ENCODE measurements at places on chromosomes 12 and 14.
A peak's percentile ranks its signal among the peaks of the same experiment; 100 is the strongest.

GRCh38 chr12:47078733-47079467 lies 521 bp upstream of the PCED1B start:
- DNase-seq = no peak

DNA sequence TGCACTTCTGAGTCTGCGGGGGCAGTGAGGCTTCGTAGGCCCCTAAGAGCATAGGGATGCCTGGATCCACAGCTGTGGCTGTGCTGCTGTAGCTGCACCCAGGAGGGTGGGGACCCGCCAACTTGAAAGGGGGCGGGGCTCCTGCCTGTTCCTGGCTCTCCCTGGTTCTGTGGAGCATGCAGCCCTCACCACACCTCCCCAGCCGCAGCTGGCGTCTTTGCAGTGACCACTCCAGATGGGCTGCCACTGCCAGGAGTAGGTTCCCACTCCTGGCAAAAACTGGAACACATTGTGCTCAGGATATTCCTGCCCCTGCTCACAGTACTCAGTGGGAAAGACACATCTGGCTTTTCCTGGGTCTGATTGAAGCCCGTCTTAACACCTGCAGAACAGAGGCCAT lies 35.8 kb downstream of the TIMELESS start:
- no peak for DNase-seq

DNA sequence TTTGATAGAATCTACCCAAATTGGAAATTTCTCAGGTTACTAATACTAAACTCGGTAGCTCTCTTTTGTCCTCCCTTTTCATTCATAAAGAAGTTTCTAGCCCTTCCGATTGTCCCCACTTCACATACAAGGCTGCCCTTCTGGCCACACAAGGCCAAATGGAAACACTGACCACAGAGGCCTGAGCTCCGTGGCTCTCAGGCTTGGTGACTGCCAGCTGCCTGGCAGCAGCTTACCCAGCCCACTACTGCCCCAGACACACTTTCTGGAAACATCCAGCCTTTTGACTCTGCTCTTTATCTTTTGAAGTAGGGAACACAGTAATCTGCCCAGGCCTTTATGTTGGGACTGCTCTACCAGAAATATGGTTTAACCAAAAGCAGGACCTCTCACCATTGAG lies 167.2 kb downstream of the GCH1 start:
- no peak for DNase-seq

DNA sequence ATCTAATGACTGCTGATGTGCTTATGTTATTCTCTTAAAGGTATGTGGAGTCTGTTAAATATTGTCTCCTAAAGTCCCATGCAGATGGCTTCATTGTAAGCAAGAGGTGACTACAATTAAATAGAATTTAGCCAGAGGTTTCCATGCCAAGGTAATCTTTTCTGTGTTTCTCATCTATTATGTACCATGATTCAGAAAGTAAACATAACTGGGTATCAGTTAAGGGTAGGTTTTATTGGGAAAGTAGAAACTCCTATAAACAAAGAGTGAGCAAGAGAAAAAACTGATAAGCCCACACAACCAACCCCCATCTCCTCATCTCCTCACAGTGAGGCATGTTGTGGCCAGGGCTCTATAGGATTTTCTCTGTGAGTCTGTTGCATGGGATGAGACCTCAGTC lies 611.7 kb downstream of the SNAPC1 start:
- DNase-seq = no peak

GRCh38 chr12:15600223-15600935 lies 188.8 kb downstream of the EPS8 start:
- no peak for DNase-seq

GRCh38 chr12:131287015-131287937 lies 333.6 kb downstream of the ADGRD1 start:
- DNase-seq = no peak

GRCh38 chr12:79409562-79409961 lies 281.2 kb downstream of the PAWR start:
- DNase-seq = peak; percentile 97

DNA sequence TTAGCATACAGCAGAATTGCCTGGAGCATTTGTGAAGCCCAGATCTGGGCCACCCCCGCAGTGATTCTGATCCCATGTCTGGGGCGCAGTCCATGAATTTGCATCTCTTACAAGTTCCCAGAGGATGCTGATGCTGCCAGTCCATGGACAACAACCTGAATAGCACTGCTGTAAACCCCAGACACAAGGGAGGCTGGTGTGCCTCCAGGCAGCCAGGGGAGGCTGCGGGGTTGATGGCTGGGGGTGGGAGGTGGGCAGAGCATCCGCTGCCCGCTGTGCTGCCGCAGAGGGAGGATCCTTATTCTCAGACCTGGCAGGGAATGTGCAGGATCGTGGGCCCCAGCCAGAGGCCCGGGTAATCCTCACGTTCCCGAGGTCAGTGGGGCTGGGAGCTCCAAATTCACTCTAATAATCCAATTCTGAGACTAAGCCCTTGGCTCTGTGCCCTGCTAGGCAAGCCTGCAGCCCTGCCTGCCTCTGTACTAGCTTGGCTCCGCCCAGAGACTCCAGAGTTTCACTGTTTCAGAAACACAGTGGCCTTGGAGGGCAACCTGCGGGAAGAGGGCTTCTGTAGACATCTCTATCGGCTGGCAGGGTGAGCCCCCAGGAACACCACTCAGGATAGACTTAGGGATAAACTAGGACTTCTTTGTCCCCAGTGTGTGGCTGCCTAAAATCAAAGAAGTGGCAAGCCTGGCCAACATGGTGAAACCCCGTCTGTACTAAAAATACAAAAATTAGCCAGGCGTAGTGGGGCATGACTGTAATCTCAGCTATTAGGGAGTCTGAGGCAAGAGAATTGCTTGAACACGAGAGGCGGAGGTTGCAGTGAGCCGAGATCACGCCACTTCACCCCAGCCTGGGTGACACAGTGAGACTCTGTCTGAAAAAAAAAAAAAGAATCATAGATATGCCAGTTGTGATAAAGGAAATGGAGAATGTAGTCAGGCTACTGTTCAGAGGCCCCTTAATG lies 17.8 kb upstream of the MLEC start:
- no peak for DNase-seq

DNA sequence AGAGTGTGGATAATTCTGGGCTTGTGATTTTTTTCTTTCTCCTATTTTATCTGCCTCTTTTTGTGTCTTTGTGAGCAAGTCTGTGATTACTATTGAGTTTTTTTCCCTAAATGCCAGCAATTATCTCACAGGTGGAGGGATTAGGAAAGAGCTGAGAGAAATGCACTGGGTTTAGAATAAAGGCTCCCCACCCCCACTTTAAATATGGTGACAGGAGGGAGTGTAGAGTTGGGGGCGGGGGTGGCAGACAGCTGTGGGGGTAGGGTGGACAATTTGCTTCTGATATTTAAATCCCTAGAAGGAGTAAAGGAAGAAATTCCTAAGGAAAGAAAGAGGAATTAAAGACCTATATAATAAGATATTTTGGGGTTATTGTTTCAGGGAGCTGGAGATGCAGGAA lies 145.9 kb downstream of the NRXN3 start:
- no peak for DNase-seq

- DNase-seq = no peak
These were observed 38.8 kb upstream of the ATP23 start for GRCh38 chr12:57902478-57902969.

DNA sequence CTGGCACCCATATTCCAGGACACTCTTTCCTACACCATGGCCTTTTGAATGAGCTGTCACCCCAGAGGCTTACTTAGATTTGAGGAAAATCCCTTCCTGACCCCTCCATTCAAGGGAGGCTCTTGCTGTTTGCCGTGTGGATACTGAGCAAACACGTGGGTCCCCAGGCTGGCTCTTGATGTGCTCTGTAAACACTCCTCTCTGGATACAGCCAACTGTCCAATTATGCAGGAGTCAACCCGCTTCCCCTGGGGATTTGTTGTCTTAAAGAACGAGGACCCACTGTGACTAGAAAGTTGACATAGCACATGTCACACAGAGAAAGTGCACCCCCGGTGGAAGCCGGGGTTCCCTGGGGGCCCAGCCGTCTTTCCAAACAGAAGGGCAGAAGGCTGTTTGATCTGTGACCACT lies 75.8 kb upstream of the CEP83 start:
- no peak for DNase-seq

GRCh38 chr12:63821781-63822251 lies 22.7 kb upstream of the SRGAP1 start:
- DNase-seq = peak; percentile 55

GRCh38 chr12:121883315-121883660 lies 5.3 kb upstream of the PSMD9 start:
- no peak for DNase-seq

GRCh38 chr12:44217146-44217883 lies 381.4 kb downstream of the TMEM117 start:
- no peak for DNase-seq

DNA sequence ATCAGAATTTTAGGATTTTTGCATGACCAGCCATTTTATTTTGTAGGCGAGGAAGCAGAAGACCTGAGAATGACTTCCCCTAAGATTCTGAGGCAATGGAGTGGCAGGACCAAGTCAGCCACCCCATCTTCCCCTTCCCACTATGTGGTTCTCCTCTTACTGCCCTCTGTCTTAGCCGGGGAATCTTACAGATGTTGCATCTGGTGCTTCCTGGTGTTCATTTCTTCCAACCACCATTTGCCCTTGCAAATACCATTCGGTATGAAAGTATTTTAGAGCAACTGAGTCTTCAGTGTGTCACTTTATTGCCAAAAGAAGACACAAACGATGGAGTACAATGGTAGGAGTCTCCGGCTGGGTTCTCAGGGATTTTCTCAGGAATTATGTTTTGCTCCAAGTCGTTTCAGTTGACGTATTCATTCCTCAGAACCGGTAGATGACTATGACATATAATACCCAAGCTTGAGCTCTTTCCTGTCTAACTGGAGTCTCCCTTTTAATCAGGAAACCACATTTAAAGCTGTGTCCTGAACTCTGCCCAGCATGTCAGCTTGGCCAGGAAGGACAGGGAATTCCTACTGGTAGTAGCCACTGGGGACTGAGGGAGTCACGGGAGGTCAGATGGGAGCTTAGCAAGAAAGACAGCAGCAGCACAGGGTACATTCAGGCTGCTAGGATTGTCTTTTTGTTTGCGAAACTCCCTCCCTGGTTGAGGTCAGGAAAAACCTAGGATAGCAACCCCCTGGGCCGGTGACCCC lies 87.0 kb downstream of the SAMD4A start:
- peak; percentile 72 for DNase-seq

GRCh38 chr14:24216345-24216699 lies 456 bp upstream of the MDP1 start:
- DNase-seq = no peak

DNA sequence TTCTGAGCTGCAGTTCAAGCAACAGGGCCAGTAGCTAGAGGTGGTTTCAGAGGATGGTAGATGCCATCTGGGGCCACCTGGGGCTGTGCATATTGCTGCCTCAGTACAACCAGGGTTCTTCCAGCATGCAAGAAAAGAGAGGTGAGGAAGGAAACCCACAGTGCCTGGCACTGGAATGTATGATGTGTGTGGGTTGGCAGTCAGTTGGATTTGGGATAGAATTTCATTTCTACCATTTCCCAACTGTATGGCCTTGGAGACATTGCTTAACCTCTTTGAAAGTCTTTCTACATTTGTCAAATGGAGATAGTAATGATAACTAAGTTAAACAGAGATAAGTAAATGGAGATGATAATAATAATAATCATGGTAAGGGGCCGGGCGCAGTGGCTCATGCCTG lies 10.2 kb upstream of the LRRC10 start:
- no peak for DNase-seq

GRCh38 chr14:99436247-99437180 lies 44.1 kb downstream of the SETD3 start:
- no peak for DNase-seq

DNA sequence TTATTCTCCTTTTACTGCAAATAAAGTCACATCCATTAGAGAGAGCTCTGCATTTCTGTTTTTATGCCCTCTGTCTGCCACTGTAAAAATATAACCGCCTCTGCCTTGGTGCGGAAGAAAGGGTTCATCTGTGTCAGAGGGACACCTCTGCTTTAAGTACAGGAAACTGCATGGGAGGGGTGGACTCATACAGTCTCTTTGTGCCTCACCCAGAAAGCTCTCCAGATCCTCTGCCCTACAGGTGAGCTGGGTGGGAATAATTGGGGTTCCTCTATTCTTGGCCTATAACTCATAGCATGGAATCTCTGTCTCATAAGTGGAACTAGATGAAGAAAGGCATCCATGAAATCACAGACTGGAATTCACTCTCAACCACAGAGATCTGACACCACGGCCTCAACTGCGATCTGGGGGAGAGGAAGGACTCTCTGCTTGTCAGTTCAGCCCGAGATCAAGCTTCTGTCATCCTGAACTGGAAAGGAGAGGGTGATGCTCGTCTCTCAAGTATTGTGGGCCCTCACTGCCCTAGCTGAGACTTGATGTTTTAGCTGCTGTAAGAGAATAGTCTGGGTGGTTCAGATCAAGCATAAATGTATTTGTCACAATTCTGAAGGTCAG lies 702.3 kb downstream of the TMEM121 start:
- no peak for DNase-seq

GRCh38 chr14:33993246-33993645 lies 42.4 kb upstream of the EGLN3 start:
- DNase-seq = peak; percentile 17

DNA sequence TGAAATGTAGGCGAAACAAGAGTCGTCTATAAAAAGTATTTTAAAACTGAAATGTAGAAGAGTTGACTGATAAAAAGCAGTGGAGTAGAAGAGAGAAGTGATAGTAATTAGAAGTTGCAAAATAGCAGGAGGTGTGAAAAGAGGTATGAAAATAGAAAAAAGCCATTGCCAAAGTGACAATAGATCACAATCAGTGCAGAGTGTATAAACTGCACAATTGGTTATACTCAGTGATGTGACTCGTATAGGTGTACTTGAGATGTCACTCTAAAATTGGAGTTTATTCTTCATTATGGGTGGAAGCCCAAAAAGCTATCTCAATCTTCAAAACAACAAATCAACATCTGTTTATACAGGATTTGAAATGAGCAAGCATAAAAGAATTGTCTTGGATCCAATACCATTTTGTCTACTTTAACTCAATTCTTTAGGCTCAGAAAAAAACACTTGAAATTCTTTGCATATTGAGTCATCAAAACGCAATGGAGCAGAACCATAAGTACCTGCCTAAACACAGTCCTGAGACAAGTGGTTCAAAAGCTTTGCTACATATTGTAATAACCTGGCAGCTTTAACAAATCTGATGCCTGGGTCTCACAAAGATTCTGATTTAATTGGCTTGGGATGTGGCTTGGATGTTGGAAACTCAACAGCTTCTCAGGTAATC lies 8.8 kb downstream of the IKBIP start:
- peak; percentile 75 for DNase-seq

DNA sequence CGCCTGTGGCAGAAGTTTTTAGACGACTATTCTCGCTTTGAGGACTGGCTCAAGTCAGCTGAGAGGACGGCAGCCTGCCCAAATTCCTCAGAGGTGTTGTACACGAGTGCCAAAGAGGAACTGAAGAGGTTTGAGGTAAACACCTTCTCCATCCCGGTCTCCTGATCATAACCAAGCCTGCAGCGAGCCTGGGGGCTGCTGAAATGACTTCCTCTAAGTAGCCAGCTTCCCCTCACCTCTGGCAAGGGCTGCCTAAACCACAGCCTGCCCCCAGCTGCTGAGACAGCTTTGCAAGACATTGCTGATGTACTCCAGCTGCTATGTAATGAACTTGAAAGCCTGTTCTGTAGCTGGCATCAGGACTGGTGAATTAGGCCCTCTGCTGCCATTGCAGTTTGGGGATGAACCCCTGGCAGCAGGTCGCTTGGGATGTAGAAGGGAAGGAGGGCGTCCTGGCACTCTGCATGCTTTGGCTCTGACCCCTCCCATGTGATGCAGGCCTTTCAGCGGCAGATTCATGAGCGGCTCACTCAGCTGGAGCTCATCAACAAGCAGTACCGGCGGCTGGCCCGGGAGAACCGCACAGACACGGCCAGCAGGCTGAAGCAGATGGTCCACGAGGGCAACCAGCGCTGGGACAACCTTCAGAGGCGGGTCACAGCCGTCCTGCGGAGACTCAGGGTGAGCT lies 84.6 kb downstream of the ESR2 start:
- DNase-seq = peak; percentile 49
